ENCODE measurements at places on chromosomes 12 and 14.

- no peak for DNase-seq
Measured at GRCh38 chr12:71303199-71303598, 136.4 kb upstream of the LGR5 start.

- DNase-seq = no peak
Measured at GRCh38 chr14:77198561-77198960, 17.0 kb downstream of the TMEM63C start.

GRCh38 chr12:77553976-77554619 is 276.6 kb upstream of the NAV3 start:
- no peak for DNase-seq

DNA sequence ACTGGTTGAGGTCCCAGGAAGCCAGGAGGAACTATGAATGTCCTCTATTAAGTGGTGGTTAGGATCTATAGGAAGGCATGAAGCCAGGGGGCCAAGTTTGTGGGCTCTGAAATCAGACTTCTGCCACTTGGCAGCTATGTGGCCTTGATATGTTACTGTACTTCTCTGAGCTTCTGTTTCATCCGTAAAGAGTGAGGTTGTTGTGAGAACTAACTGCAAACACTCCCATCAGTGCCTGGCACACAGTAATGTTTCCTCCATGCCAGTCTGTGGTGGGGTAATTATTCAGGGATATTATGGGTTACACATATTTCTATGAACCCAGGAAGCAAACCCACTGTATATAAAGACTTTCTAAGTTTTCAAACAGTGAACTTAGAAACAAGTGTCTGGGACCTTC is 57.4 kb downstream of the PLXNC1 start:
- no peak for DNase-seq

- DNase-seq = peak; percentile 13
Measured at GRCh38 chr12:107661830-107662229, 23.8 kb upstream of the PWP1 start.

GRCh38 chr14:73465823-73466532 is 7.6 kb upstream of the NUMB start:
- DNase-seq = no peak

DNA sequence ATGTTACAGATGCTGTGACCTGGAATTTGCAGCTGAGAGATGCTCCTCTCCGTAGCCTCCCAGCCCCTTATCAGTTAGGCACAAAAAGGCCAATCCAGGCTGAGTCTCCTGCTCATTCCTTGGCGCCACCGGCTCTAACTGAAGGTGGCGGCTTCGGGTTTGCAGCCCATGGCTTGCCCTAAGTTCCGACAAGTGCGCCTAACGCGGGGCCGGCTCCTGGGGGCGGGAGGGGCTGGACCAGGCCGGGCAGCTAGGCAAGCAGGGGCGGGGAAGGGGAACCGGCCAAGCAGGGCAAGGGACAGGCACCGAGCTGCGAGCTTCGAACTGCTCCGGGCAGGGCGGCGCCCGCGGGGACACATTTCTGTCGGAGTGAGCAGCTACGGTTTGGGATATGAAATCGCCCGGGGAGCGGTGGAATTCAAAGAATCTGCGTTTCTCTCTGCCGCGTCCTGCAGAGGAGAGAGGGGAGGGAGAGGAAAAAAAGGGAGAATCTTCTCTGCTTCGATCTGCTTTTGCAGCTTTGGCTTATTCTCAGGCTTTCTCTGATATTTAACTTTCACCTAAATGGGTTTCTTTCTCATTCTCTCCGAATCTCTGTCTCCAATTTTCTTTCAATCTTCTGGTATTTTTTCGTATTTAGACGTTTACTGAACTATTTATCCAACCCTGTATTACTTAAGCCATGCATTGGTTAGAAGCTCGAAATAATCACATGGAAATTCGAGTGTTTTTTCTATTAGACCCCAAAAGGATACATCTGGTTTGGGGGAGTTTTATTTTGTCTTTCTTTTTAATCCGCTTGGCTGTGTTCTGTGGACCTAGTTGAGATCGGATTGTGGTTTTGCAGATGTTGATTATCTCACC is 1.6 kb upstream of the HOXC12 start:
- DNase-seq = no peak

- DNase-seq = no peak
Measured at GRCh38 chr12:28237423-28237822, 47.2 kb downstream of the CCDC91 start.

GRCh38 chr14:68089146-68089731 is 269.7 kb downstream of the RAD51B start:
- no peak for DNase-seq

DNA sequence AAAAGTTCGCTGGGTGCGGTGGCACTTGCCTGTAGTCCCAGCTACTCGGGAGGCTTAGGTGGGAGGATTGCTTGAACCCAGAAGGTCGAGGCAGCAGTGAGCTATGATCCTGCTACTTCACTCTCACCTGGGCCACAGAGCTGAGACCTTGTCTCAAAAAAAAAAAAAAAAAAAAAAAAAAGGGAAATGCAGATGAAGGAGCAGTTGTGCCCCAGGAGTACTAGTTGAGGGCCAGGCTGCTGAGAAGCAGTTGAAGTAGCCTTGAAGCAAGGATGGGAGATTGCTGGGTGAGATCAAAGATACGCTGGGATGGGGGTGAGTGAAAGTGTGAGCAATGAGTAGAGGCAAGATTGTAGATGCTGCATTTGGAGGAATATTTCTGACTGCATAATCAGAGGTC is 93.4 kb upstream of the DNM1L start:
- no peak for DNase-seq

DNA sequence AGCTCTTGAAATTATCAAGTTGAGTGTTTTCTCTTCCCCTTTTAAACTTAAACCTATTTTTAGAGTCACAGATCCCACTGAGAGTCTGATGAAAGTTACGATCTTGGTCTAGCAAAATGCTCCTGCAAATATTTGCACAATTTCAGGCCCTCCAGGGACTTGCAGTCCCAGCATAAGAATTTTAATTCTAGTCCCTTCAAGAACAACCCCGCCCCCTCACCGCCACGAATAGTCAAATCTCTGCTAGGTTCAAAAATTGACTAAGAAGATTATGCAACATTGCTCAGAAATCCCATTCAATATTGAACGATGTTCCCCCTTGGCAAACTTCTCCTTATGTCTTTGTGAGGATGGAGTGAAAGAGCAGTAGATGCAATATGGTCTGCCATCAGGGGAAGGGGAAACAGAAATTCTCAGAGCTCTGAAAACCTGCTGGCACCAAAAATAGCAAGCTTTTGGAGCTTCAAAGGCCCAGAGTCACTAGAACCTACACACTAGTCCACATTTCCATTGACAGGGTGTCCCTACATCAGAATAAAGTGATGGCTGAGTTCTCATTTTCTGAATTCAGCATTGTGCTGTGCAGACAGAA is 127.5 kb upstream of the CCDC175 start:
- no peak for DNase-seq

- no peak for DNase-seq
Measured at GRCh38 chr12:75935539-75936242, 95.9 kb downstream of the PHLDA1 start.

DNA sequence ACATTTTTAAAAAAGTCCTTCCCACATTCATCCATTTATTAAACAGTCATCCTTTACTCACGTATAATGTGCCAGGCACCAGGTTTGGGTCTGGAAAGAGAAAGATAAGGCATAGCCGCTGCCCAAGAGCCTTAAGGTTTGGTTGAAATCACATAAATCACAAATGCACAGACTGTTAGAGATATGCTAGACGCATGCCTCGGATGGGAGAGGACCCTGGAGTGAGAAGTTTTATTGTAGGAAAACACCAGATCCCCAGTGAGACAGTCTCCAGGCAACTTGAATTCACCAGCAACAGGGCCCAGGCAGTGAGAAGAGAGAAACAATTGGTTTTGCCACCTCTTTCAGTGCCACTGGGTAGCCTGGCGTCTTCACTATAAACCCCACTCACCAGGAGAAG is 305.9 kb upstream of the AMIGO2 start:
- DNase-seq = no peak

DNA sequence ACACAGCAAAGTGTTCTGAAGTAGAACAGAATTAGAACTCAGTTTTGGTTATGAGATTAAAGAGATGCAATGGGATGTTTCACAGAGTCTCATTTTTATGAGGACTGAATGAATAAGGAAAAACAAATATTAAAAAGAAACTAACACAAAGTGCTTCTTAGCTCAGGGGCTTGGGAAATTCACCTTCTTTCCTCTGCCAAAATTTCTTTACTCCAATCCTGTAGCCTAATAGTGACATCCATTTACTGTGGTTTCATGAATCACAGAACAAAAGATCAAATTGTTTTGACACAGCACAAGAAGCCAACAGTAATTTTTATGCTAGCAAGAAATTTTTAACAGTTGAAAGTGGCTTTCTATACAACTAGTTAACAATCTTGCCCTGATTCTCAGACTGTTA is 37.7 kb downstream of the AREL1 start:
- no peak for DNase-seq

GRCh38 chr12:120445911-120446843 is at the start of the genes GATC and TRIAP1:
GATC (plus strand) TSS chr12:120446444; CDS start chr12:120446481, 37 bp downstream.
TRIAP1 (minus strand) TSS chr12:120446384; CDS start chr12:120446372, 12 bp downstream.
- DNase-seq = peak; percentile 68

DNA sequence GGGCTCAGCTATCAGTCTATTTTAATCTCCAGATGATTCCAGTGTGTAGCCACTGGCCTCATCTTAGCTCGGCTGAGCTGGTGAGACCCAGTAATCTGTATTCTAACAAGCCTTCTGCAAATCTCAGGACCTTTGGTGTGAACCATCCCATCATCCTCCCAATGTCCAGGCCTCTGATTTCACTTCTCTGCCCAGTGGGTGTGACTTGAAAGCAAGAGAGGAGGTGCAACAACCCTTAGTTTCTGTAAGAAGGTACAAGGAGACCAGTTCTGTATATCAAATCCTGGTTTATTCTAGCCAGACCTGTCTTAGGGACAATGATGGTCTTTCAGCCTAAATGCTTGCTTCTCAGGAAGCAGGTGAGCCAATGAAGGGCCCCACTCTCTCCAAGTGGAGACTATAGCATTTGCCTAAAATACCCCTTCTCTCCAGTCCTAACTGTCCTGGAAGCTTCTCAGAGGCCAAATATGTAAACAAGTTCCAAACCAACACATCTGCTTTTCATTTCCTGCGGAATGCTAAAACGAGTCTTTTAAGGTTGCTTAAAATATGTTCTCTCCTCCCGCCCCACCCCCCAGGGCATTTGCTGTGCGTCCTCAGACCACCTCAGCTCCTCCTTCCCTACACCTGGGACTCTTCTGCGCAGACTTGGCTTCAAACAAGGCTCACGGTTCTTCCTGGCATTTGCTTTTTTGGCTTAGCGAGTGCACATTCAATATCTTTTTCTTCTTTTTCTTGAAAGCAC is 78.4 kb upstream of the FUT8 start:
- DNase-seq = no peak

- DNase-seq = no peak
Measured at GRCh38 chr14:65588426-65589140, 176.1 kb downstream of the FUT8 start.

DNA sequence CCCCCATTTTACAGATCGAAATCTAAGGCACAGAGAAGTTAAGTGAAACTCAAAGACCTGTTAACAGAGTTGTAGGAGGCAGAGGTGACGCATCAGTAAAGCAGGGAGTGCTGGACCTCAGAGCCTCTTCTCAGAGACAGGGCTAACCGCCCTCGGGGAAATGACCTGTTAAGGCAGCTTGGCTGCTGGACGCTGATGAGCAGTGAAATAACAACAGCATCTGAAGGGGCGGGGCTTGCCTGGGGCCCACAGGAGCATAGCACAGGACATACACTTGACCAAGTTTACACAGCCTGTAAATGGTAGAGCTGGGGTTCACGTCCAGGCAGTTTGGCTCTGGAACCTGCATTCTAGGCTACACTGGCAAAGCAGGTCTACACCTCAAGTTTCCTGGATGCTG is 39.3 kb downstream of the LRTM2 start:
- DNase-seq = no peak

All from CD4-positive, alpha-beta T cell (primary cell).